SJSA1 (cell line): ENCODE measurements at places on chromosomes 3 and 15. TPM values are rescaled to one million over a fixed set of nuclear protein-coding genes. Genes with fewer than 3 reads are reported as not detected.

The PLSCR5 gene
- total RNA-seq, result not detected in 2 replicates

The RAF1 gene
- total RNA-seq, result 62.1 and 91.4 TPM in 2 replicates

The ECE2 gene
- not detected in 2 replicates for total RNA-seq

The COLQ gene
- 0.29 TPM in 1 of 2 replicates, not detected in the other for total RNA-seq

DNA sequence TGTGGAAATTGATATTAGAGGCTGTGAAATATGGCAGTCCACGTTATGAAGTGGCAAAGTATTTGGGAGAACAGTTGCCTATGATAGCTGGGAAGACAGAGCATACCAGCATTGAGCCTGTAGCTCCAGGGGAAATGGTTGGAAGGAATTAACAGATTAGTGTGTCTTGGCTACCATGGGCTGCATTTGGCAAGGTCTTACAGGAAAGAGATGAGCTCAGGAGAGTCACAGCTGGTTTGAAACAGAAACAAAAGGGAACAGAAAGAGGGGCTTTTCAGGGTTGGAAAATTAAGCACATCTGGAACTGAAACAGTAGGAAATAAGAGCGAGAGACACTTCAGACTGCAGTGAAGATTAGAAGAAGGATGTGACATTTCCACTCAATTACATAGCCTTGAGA, 141.7 kb downstream of the FBLN2 start:
- H3K27me3 ChIP-seq, result peaks cover 18% of the 10 kb centered on the region; the same call in 1 of the 2 replicates
- no peaks in the 10 kb centered on the region for H3K4me1 ChIP-seq
- no peak overlapping the region for H3K27ac ChIP-seq
- H3K4me3 ChIP-seq, result no peak overlapping the region

DNA sequence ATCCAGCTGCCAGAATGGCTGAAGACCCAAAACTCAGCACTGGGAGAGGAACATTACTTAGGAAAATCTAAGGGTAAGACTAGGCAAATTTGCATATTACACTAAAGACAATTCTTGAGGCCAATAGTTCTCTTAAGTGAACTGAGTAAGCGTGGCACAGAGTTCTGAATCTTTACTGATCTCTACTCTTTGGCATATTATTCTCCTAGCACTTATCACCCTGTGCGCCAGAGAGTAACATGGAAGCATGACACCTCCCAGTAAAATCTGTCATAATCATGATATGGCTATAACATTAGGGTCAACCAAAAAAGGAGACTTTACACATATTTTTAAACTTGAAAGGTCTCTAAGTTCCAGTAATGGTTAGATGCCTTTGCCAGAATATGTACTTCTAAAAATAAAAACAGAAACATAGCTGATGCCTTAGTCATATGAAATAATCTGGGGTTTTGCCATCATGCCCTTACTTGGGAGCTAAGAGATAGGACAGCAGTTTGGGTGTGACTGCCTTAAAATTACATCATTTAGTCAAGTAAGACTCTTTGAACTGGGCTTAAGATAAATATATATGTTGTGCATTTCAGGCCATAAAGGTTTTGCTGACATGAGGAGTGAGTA, 290.5 kb downstream of the PLCL2 start:
- H3K27me3 ChIP-seq, result no peaks in the 10 kb centered on the region
- H3K4me1 ChIP-seq, result peaks cover 21% of the 10 kb centered on the region
- DNase-seq, result no peak
- H3K27ac ChIP-seq, result peak overlapping the region; percentile 79
- H3K36me3 ChIP-seq, result no peaks in the 10 kb centered on the region

DNA sequence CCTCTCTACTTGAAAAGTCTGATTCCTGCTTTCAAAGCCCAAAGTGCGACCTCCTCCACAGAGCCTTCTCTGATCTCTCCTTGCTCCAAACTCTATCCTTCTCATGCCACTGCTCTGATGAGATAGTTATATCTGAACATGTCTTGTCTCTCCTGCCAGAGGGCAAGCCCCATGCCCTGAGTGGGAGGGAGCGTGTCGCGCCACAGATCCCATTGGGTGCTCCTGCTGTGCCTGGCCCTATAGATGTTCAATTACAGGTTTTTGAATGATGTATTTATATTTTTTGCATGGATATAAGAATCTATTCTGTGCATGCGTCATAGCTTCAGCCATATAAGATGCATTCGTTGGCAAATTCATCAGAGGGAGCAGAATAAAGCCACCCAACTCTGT, 20.4 kb downstream of the CORO2B start:
- H3K27me3 ChIP-seq, result no peaks in the 10 kb centered on the region
- H3K36me3 ChIP-seq, result no peaks in the 10 kb centered on the region
- H3K4me1 ChIP-seq, result peaks cover 6% of the 10 kb centered on the region; the same call in 1 of the 2 replicates

DNA sequence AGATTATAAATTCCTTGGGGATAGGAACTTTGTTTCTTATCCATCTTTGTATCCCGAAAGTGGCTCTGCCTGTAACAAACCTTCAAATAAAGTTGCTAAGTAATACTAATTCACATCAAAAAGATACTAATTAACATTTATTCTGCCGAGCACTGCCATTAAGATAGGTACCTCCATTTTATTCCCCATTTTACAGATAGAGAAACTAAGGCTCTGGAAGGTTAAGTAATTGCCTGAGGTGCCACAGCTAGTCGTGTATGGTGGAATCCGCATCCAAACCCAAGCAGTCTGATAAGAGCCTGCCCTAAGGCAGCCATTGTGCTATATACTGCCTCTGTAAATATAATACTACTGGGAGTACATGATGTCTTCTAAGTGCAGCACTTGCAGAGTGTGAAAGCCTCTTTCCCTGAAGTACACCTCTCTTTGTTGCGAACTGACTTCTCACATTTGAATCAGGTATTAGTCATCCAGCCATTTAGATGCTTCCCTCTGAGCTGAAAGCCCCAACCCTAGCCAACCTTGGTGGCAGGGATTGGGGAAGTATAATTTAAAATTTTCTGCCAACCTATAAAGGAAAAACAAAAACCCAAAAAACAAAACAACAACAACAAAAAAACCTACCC, 78.5 kb upstream of the CHD2 start:
- H3K27me3 ChIP-seq, result no peaks in the 10 kb centered on the region
- no peak for DNase-seq
- no peaks in the 10 kb centered on the region for H3K36me3 ChIP-seq
- no peak overlapping the region for H3K4me3 ChIP-seq
- peaks cover 27% of the 10 kb centered on the region for H3K4me1 ChIP-seq

DNA sequence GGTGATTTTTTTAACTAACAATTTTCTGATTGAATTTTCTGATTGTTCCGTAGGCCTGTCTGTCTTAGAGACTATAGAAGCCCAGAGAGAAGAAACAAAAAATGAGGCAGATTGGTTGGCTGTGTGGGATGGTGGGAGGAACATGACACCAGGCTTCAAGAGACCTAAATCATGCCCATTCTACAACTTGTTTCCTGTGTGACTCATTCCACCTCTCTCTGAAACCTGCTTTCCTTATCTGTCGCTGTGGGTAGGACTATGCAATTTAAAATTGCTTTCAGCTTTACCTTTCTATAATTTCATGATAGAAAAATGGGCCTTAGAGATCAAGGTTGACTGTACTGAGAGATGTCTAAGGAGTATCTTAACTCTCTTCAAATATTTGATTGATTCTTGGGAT, 44.5 kb downstream of the OXNAD1 start:
- no peak overlapping the region for H3K4me3 ChIP-seq
- DNase-seq, result no peak
- H3K36me3 ChIP-seq, result peaks cover 26% of the 10 kb centered on the region
- H3K4me1 ChIP-seq, result peaks cover 5% of the 10 kb centered on the region

GRCh38 chr15:66963084-66963483, 102.3 kb upstream of the SMAD3 start:
- H3K27ac ChIP-seq, result no peak overlapping the region
- no peaks in the 10 kb centered on the region for H3K36me3 ChIP-seq
- no peaks in the 10 kb centered on the region for H3K4me1 ChIP-seq
- no peaks in the 10 kb centered on the region for H3K27me3 ChIP-seq

DNA sequence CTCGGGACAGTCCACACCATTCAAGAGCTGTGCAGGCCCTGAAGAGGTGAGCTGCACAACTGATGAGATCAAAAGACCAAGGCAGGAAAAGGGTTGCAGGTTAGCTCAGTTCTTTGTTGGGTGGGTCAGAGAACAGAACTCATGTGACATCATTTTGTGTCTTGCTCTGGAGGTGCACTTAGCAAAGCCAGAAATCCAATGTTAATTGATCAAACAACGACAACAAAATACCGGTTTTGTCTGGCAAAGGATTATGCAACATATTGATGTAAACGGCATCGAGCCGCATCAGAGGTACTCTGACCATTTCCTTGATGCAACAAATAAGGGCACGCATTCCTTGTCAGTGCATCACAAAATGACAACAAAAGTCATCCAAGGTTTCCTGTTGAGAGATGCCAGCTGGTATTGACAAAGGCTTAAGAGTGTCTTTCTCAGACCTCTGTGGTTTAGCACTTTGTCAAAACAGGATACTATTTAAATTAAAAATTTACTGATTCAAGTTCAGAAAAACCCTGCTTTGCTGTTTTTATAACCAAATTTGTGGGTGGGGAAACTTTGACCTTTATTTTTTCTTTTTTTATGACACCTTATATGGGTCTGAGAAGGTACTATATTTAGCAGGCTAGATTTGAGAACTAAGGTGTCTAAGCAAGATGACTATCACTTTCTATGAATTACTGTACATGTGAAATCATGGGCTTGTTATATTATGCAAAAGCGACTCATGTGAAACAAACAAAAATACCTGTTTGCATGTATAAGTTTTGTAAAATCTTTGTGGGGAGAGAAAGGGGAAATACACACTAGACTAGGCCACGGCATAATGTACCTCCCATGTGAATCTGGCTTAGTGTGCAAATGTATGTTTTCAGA, 496.1 kb downstream of the FOXP1 start:
- peak overlapping the region; percentile 27 for H3K27ac ChIP-seq
- H3K4me3 ChIP-seq, result no peak overlapping the region
- H3K36me3 ChIP-seq, result no peaks in the 10 kb centered on the region; the same call in 1 of the 2 replicates
- peaks cover 53% of the 10 kb centered on the region for H3K4me1 ChIP-seq
- no peaks in the 10 kb centered on the region for H3K27me3 ChIP-seq

DNA sequence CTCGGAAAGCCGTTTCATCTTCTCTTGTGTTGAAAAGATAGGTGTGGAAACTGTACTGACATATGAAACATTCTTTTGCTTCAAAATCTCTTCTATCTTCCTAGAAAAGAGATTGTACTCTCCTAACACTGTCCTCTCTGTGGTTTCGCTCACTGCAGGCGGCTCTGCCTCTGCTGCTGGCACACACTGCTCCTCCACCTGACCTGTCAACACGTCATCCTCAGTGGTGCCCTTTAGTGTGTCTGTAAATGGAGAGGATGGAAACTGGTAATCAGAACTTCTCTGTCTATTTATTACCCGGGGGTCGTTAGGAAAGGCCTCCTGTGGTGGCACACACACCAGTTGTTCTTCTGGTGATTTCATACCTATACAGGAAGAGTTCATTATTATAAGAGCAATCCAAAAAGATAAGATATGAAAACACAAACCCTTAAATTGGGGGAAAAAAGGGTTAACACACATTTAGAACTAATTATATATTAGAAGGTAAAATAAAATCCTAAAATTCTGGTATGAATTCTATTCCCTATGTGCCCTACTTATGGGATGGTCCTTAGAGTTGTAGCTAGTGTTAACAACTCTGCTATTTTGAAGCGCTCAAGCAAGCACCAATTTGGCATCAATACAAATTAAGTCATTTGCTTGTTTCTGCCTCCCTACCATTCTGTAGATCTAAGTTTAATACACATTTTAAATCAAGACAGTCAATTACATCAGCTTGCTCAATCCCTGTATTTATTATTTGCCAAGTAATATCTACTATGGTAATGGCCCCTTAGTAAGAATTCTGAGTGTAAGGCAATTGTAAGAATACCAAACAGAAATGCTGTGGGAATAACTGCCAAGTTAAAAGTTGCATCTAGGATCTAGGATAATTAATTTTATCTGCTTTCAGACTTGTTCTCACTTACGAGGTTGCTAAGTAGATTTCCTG, 49.2 kb downstream of the TASOR start:
- DNase-seq, result no peak
- no peaks in the 10 kb centered on the region for H3K27me3 ChIP-seq
- no peaks in the 10 kb centered on the region for H3K4me1 ChIP-seq
- no peak overlapping the region for H3K27ac ChIP-seq
- no peak overlapping the region for H3K4me3 ChIP-seq

DNA sequence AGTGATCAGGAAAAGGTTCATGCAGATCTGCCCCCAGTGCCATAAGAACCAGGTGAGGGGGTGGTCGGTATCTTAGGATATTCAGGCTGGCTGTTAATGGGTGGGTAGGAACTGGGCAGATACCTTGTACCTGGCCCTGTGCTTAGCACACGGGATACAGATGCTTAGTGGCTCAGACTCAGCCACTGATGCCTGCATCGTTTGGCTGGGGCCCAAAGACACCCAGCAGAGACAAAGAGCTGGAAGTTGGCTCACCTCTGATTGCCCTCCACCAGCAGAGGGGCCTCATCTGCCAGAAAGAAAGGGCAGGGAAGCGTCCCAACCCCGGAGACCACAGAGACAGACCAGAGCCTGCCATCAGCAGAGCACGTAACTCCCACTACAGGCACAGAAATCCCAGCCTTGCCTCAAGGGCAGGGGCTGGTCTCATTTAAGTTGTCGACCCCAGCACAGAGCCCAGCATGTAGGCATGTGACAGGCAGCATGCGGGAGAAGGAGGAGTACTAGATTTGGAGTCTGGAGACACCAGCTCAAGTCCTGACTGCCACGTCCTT, 64.1 kb upstream of the SLC6A1 start:
- H3K4me1 ChIP-seq, result peaks cover 27% of the 10 kb centered on the region
- H3K4me3 ChIP-seq, result no peak overlapping the region
- no peak overlapping the region for H3K27ac ChIP-seq
- no peaks in the 10 kb centered on the region for H3K36me3 ChIP-seq
- no peak for DNase-seq

- H3K4me1 ChIP-seq, result no peaks in the 10 kb centered on the region
- DNase-seq, result no peak
- no peak overlapping the region for H3K27ac ChIP-seq
- no peak overlapping the region for H3K4me3 ChIP-seq
- no peaks in the 10 kb centered on the region for H3K36me3 ChIP-seq
Observed at GRCh38 chr15:60275624-60276023, 122.2 kb downstream of the ANXA2 start.

- H3K4me1 ChIP-seq, result peaks cover 7% of the 10 kb centered on the region
- no peak for DNase-seq
- no peaks in the 10 kb centered on the region for H3K27me3 ChIP-seq
- no peak overlapping the region for H3K4me3 ChIP-seq
- no peak overlapping the region for H3K27ac ChIP-seq
Observed at GRCh38 chr15:99722406-99722805, 10.8 kb downstream of the LYSMD4 start.

DNA sequence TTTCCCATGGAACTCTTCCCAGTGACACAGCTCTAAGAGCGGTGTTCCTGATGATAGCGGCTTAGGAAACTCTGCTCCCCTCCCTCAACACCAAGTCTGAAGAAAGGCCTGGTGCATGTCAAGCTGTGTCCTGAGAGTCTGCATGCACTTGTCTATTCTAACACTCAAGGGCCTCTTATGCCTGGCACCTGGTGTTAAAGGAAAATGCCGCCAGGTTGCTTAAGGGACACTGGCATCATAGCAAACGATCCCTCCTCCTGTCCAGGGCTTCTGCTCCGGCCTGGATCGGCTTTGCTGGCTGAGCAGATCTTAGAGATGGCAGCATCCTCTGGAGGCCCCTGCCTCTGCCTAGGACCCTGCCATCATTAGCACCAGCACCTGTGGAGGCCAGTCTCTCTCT, 121.7 kb downstream of the MEGF11 start:
- no peak for DNase-seq
- no peak overlapping the region for H3K4me3 ChIP-seq
- H3K27me3 ChIP-seq, result peaks cover 56% of the 10 kb centered on the region
